Fibroblast of gingiva (primary cell): ENCODE measurements at places on chromosomes 7 and 10.

- no peak for DNase-seq
These were observed 30.2 kb upstream of the EZH2 start for GRCh38 chr7:148914208-148914777.

- DNase-seq = peak; percentile 17
These were observed 107.5 kb downstream of the REEP3 start for GRCh38 chr10:63628526-63629362.

DNA sequence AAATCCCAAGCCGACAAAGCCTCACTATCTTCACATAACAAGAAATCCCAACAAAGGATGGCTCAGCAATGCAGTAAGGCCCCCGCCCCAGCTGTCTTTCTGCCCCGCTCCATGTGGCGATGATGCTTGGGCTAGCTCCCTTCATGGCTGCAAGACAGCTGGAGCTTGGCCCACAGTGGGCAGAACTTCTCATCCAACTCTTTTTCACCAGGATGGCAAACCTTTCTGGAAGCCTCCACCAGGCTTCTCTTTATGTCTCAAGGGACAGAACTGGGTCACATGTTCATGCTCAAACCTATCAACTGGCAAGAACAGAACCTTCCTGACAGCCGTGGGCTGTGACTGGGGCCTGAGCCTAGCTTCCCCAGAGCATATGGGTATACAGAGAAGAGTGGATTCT is 260.5 kb upstream of the MKLN1 start:
- no peak for DNase-seq

DNA sequence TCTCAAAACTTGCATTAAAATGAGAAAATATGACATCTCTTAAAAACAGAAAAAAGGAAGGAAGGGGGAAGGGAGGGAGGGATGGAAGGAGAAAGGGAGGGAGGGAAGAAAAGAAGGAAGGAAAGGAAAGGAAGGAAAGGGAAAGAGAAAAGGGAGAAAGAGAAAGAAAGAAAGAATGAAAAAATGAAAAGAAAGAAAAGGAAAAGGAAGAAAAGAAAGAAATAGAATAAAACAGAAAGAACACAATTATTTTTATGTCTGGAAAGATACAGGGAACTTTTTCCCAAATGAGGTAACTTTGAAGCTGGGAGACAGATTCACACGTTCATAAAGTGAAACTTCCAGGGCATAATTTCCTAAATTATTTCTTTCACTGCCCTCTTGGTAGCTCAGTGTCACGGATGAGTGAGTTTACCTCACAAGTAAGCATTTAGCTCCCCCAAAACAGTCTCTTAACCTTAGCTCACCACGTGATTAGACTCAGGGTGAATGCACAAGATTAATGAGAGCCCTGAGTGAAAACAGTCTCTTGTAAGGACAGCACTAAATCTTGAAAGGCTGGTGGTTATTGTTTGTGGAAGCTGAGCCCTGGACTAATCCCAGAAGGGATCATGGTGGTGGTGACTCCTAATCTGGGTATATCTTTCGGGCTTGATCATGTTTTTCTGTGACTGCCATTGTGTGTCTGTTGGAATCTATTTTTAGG is 74.1 kb upstream of the HDAC9 start:
- DNase-seq = no peak

DNA sequence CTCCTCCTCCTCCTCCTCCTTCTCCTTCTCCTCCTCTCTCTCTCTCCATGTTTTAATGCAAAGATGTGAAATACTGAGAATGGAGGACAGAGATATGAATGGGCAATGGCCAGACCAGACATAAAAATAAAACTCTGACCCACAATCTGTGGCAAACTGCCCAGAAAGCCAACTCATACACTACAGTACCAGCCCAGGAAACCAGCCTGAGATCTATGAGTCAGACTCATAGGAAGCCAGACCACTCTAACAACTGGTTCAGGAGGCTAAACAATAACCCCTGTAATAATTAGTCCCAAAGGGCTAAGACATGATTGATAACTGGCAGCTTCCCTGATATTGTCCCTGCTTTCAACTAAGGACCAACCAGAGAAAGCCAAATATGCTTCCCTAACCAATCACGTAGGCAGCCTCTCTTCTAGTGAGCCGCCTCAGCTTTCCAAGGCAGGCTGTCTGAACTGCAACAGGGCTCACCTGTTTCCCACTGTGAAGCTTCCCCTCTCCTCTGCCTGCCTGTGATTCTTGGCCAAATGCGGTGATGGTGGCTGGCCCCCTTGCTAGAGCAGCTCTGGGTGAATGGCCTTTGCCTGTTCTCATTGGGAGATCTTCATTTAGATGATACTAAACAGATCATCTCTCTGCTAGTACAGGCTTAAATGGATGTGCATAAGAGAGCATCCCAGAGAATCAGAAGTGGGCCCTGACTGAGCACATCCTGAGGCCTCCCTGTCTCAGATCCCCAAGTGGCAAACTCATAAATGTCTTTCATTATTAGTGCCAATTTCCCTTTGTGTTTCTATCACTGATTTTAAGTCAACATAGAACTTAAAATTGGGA is 817.6 kb downstream of the TNS3 start:
- DNase-seq = peak; percentile 95

GRCh38 chr7:382043-382400 is 92.1 kb downstream of the FOXL3 start:
- no peak for DNase-seq

- no peak for DNase-seq
These were observed 95.3 kb downstream of the CPED1 start for GRCh38 chr7:121083790-121084251.

- DNase-seq = peak; percentile 6
These were observed 19.9 kb downstream of the AKR1C2 start for GRCh38 chr10:4983615-4984216.

DNA sequence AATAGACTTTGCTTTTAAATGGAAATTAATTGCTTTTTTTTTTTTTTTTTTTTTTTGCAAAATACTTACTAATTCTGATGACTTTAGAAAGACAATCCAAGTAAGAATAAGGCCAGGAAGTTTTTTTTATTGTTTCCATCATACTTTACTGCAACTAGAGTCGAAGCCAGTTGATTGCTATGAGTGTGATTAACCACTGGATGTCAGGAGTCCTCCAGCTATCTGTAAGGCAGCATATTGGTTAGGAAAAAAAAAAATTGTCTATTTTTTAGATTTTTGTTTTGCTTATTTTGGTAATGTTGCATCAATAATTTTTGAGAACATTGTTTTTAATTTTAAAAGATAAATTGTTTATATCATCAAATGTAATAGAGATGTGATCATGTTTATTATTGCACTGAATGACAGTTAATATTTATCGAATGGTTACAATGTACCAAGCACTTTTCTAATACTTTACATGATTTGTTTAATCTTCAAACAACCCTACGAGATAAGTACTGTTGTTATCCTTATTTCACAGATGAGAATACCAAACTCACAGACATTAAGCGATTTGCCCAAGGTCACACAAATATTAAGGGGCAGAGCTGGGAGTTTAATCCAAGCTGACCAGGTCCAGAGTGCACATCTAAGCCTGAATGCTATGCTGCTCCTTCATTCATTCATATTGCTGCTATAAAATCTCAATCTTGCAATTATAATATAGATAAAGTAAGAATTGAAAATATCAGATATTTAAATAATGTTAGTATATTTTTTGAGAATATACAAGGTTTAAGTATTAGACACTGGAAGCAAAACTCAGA is 19.9 kb upstream of the LMOD2 start:
- DNase-seq = peak; percentile 49

DNA sequence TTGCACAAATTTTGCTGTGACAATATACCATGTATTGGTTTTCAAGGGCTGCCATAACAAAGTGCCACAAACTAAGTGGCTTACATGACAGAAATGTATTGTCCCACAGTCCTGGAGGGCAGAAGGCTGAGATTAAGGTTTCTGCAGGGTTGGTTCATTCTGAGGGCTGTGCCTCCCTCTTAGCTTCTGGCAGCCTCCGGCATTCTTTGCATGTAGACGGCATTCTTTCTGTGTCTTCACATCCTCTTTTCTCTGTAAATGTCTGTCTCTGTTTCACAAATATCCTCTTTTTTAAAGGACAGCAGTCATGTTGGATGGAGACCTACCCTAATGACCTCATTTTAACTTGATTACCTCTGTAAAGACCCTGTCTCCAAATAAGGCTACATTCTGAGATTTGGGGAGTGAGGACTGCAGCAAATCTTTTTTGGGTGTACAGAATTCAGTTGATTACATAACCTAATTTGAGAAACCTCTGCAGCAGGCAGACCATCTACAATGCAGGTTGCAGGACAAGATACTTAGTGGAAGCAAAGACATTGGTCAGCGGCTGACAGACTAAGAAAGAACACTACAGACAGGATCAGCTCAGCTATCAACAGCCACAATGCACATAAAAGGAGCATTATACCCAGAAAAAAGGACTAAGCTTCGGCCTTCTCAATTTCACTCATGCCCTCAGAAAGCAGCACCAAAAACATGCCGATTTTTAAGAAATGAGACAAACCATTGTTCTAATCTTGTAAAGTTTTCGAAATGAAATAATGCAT is 84.6 kb upstream of the FAM3C start:
- no peak for DNase-seq

DNA sequence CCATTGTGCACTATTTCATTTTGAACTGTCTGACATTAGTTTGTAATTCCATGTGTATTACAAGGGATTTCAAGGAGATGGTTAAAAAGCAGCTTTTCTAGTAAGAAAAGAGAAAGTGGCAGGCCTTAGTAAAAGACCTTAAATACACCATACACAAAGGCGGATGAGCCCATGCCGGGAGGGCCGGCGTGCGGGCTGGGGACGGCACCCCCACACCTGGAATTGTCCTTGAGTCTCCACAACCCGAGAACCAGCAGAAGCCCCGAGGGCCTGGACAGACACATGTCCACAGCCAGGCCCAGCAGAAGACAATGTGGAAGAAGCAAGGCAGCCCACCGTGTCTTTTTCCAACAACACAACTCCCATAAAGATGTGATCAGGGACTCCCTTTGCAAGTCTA is 123.7 kb upstream of the TCERG1L start:
- DNase-seq = no peak

DNA sequence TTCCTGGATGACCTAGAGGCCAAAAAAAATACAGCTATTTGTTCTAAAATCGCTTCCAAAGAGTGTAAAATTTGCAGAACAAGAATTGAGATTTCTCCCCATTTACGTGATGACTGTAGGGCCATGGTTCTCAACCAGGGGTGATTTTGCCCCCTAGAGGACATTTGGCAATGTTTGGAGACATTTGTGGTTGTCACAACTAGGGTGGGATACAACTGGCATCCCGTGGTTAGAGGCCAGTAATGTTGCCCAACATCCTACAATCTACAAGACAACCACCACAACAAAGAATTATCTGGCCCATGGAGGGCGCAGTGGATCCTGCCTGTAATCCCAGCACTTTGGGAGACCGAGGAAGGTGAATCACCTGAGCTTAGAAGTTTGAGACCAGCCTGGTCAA is 22.8 kb upstream of the MALSU1 start:
- no peak for DNase-seq

GRCh38 chr10:79136236-79137005 is 67.7 kb downstream of the ZMIZ1 start:
- peak; percentile 59 for DNase-seq

DNA sequence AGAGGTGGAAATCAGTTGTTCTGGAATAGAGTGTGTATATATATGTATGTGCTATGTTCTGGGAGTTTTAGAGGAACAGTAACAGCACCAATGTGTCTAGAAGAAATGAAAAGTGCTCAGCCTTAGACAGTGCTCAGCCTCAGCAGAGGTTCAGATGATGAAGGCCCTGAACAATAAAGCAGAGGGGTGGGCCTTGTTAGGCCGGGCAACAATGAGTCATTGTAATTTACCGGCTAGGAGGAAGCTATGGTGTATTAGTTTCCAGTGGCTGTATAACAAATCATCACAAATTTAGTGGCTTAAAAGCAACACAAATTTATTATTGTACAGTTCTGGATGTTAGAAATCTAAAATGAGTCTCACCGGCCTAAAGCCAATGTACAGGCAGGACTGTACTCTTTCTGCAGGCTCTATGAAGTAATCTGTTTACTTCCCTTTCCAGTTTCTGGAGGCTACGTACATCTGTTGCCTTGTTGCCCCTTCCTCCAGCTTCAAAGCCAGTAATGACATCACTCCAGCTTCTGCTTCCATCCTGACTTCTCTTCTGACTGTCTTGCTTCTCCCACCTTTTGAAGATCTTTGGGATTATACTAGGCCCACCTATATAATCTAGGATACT is 84.6 kb downstream of the CH25H start:
- no peak for DNase-seq

- no peak for DNase-seq
These were observed 871.7 kb downstream of the LRMDA start for GRCh38 chr10:76302961-76303630.

- DNase-seq = no peak
These were observed 55.7 kb upstream of the PTER start for GRCh38 chr10:16381083-16381482.

DNA sequence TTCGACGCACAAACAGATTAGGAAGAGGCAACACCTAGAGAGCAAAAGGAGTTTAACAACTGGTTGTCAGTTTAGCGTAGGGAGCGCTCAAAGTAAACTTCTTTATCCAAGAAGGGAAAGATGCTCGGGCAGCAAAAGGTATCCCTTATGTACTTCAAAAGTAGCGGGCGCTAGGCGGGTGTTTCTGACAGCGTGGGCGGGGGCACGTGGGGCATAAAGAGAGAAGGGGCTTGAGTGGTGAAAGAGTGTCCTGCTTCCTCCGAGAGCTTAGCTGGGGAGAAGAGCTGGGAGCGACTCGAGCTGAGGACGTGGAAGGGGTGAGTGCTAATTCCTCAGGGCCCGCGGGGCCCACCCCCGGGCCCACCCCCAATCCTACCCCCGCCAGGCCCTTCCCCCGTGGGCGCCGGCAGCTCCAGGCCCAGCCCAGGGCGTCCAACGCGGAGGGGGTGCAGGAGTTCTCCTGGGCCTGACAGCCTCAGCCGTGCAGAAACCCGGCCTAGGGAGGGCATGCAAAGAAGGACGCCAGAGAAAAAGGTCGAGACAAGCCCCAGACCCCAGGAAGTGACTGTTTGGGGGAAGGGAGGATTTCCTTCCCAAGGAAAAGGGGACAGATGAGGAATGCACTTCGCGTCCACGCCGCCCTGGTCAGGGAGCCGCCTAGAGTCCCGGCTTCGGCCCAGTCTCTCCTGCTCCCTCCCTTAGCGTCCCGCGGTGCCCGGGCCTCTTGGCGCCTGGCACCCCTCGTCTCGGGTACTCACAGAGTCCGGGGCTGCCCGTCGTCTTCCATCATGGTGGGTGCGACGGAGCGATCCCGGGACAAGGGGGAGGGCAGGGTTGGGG is 868 bp downstream of the TIAL1 start:
- peak; percentile 63 for DNase-seq

GRCh38 chr7:41002741-41003610 is 699.9 kb downstream of the INHBA start:
- no peak for DNase-seq

- no peak for DNase-seq
These were observed 23.2 kb upstream of the MTPN start for GRCh38 chr7:136000288-136000913.

GRCh38 chr7:21361413-21362125 is 66.3 kb upstream of the SP4 start:
- no peak for DNase-seq

DNA sequence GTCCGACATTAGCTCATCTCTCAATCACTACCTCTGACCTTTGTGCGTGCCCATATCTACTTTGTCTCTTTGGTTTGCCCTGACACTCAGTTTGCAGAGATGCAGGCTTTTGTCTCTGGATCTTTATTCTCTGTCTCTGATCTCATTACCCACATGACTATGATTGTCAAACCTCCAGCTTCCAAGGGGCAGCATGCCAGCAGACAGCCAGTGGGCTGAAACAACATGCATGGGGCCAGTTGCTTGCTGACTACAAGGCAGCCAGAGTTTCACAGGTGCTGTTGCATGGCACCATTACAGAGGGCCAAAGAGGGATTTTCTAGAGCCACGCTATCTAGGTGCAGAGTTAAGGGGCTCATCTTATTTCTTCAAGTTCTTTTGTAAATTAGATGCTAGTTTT is 146.2 kb downstream of the SPAG6 start:
- DNase-seq = no peak

- DNase-seq = no peak
These were observed 47.1 kb upstream of the SVIL start for GRCh38 chr10:29681676-29682448.
